ENCODE measurements at places on chromosomes 7 and 10.

- DNase-seq, result no peak
Observed at GRCh38 chr10:75827587-75828021, 396.2 kb downstream of the LRMDA start.

GRCh38 chr7:159329818-159330378 lies 185.2 kb upstream of the VIPR2 start:
- DNase-seq, result no peak

DNA sequence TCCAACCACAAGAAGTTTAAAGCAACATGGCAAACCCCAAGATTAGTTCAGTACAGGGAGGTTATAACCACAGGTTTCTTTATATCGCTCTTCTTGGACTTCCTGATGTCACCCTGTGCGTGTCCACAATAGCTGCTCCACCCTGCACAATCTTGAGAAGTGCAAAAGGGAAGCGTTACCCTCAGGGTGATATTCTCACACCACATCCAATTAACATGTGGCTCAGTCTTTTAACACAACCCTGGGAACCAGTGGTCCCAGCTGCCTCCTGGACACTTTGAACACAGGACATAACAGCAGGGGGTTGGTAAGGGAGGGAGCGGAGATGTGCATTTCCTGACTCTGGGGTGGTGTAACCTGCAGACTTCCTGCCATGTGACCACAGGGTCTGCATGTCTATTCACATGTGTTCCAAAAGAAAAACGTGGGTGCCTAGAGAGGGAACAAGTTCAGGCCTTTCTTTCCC lies 64.6 kb downstream of the GSAP start:
- DNase-seq, result peak; percentile 60

GRCh38 chr10:119567978-119568377 lies 25.5 kb upstream of the RGS10 start:
- DNase-seq, result no peak

DNA sequence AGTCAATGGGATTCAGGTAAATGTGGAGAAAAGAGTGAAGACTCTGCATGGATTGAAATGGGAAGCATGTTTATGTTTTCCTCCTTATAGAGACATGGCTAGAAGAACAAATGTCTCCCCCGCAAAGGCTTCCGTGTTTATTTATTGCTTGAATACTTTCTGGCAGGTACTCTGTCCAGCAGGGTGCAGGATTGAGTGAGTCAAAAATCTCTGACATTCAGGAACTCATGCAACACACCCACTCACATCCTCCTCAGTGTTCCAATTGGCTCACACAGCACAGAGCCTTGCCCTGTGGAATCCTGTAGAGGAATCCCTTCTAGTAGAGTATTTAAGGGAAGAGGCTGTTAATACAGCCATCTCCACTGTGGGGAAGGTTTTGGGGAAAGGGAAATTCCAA lies 290.3 kb upstream of the VWC2 start:
- DNase-seq, result peak; percentile 34

DNA sequence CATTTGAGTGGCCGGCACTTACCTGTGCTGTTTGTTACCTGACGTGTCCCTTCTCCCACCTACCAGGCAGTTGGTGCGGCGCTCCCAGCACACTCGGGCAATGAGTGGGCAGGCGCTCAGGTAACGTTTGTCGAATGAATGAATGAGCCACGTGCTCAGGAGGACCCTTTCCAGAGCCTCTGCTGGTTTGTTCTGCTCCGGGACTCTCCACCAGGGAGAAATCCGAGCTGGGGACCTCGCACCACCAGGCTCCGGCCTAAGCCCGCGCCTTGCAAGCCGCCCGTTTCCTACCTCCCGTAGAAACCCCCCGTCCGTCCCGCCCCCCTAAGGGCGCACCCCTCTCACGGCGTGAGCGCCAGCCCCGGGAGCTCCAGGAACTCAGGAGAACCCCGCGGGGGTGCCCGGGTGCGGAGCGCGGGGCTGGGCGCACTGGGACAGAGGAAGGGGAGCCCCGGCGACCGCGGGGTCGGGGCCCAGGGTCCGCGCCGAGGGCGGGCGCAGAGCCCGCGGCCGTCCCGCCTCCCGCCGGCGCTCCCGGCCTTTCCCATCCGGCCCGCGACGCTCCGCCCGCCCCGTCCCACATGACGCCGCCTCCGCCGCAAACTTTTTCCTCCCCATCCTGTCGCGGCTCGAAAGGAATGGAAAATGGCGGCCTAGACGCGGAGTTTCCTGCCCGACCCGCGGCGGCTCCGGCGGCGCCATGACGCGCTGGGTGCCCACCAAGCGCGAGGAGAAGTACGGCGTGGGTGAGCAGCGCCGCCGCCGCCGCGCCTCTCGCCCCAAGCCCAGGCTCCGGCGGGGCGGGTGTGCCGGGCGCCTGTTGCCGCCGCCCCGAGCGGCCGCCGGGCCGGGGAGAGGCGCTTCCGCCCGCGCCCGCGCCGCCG lies at the start of gene DOCK1:
TSS of gene DOCK1 (plus strand) at position 611 of the 884 bp plus-strand sequence. CDS start at position 701, 90 bp downstream.
- DNase-seq, result peak; percentile 71

DNA sequence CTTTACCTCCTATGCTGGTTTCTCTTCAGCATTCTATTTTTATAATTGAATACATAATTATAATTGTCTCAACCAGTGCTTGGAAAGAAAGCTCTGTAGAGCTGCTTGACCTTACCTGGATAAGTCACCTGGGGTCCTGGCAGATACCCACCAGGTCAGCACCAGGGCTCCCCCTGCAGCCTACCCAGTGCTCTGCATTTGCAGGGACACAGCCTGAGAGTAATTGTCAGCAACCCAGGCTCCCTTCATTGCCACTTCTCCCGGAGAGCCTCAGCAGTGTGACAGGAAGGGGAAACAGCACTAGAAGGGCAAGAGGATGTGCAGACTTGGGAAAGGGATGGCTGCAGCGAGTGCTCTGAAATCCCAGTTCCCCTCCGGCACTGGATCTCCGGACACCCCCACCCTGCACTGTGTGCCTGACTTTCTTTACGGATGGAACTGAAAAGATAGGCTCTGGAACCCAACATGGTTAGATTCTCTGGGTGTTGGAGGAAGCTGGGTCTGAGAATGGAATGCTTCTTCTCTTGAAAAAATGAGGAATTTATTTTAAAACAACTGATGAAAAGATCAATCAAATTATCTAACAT lies 11.4 kb upstream of the PAX4 start:
- DNase-seq, result peak; percentile 88

- DNase-seq, result no peak
Observed at GRCh38 chr7:35968140-35968940, 167.5 kb downstream of the SEPTIN7 start.
